Activated T-helper 1 cell treated with anti-CD3 and anti-CD28 coated beads, Interleukin-12 subunit alpha, Interleukin-12 subunit beta, Interleukin-2, Interleukin-4 antibody, amounts not matched to agents 30 ng/mL and 10 ng/mL and 1 ng/mL, durations not matched to agents 14 hours and 24 hours and 36 hours (primary cell): ENCODE measurements at places on chromosomes 3 and 15. TPM values are rescaled to one million over a fixed set of nuclear protein-coding genes. Genes with fewer than 3 reads are reported as not detected.

DNA sequence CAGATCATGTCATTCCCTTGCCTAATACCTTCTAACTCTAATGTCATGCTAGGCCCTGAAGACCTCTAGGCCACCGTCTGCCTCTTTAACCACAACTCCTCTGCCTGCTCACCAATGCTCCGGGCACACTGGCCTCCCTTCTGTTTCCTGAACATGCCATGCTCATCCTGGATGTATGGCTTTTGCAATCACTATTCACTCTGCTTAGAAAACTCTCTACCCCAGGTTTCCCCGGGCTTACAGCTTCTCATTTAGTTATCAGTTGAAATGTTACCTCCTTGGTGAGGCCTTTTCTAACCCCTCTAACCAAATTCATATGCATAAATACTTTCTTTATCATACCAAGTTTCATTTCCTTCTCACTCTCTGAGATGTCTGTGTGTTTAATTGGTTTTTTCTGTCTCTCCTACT lies 727.8 kb upstream of the CFAP20DC start:
- H3K27me3 ChIP-seq = peaks cover 3% of the 10 kb centered on the region
- H3K36me3 ChIP-seq = peaks cover 21% of the 10 kb centered on the region
- peaks cover 50% of the 10 kb centered on the region for H3K4me1 ChIP-seq
- H3K4me3 ChIP-seq = no peak overlapping the region

- DNase-seq = no peak
- H3K4me3 ChIP-seq = no peak overlapping the region
- H3K27ac ChIP-seq = peak overlapping the region; percentile 11
- peaks cover 42% of the 10 kb centered on the region for H3K4me1 ChIP-seq
- H3K36me3 ChIP-seq = peaks cover 3% of the 10 kb centered on the region
Measured at GRCh38 chr3:112384769-112385168, 51.8 kb downstream of the CD200 start.

DNA sequence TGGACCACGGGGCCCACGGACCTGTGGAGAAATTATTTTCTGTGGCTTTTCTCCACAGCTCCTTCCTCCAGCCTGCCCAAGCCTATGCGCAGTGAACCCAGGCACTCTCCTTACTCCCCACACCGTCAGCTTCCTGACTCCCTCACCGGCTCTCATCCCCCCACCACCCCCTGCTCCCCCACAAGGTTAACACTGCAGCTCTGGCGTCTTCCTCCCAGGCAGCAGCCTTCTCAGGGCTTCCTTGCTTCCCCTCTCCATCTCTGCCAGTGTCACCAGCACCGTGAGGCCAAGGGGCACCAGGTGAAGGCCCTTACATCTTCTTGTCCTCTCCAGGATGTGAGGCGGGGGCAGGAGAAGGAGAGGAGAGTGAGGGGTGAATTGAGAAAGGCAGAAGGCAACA lies 168.3 kb upstream of the TLE3 start:
- H3K4me1 ChIP-seq = peaks cover 9% of the 10 kb centered on the region
- peaks cover 58% of the 10 kb centered on the region for H3K27me3 ChIP-seq
- H3K27ac ChIP-seq = no peak overlapping the region

DNA sequence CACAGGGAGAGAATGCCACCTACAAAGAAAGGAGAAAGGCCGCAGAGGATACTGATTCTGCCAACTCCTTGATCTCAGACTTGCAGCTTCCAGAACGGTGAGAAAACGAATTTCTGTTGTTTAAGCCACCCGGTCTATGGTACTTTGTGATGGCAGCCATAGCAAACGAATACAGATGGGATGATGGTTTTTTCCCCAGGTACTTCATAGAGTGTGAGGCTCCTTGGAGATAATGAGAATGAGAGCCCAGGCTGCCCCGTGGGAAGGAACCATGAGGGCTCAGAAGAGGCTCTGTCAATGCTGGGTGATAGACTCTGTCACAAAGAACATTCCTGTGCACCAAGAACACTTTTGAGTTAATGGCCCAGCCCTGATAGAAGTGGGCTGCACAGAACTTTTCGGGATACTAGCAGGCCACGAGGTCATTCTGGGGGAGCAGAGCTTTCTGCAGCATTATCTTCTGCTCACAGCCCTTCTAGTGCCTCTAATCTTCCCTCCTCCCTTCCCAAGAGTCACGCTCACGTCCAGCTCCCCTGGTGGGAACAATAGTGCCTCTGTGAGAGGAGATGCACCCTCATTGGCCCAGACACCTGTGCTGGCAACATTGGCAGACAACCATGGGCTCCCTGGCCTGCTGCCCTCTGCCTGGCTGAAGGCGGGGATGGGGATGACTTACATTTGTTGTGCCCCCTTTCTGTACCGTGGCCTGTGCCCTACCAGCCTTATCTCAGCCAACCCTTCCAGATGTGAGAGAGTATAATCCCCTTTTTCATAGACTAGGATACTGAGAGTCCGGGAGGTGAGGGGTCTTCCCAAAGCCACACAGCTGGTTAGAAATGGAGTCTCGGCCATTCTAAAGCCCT lies 5.2 kb upstream of the RLBP1 start:
- H3K27me3 ChIP-seq = peaks cover 15% of the 10 kb centered on the region
- no peaks in the 10 kb centered on the region for H3K36me3 ChIP-seq
- H3K4me1 ChIP-seq = no peaks in the 10 kb centered on the region
- no peak for DNase-seq

DNA sequence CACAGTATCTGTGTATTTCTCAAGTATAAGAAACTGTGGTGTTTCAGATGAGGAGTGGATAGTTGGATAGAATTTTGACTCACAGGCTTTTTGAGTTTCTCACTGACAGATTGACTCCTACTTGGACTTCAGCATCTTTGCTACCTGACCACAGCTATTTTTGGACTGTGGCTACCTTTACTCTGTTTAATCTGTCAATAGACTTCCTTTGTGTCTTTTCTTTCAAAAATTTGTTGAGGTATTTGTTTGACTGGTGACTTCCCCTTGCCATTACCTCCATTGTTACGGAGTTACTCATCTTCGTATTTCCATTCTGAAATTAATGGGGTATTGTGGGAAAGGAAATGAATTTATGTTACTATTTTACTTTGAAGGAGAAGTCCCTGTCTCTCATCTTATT lies 123.8 kb downstream of the AGBL1 start:
- no peak overlapping the region for H3K27ac ChIP-seq
- DNase-seq = no peak
- peaks cover 2% of the 10 kb centered on the region for H3K27me3 ChIP-seq
- no peak overlapping the region for H3K4me3 ChIP-seq

DNA sequence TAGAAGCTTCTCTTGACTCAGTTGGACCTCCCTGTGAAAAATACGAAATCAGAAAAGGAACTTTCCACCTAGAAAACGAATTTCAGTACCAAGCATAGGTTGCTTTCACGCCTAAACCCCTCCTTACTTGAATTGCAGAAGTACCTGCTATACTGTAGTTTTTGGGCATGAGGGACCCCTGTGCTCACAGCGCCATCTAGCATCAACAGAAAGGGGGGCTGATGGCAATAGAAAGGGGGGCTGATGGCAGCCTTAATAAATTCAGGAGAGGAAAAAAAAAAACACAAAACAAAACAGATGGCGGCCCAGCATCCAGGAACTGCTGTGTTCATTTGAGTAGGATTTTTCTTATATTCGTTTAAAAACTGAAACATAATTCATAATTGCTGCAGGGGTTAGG lies 96.7 kb downstream of the NPAP1 start:
- H3K36me3 ChIP-seq = peaks cover 2% of the 10 kb centered on the region
- H3K27me3 ChIP-seq = no peaks in the 10 kb centered on the region
- DNase-seq = no peak
- H3K4me1 ChIP-seq = no peaks in the 10 kb centered on the region
- no peak overlapping the region for H3K4me3 ChIP-seq

- DNase-seq = no peak
- no peak overlapping the region for H3K4me3 ChIP-seq
- no peak overlapping the region for H3K27ac ChIP-seq
- peaks cover 56% of the 10 kb centered on the region for H3K36me3 ChIP-seq
- peaks cover 27% of the 10 kb centered on the region for H3K4me1 ChIP-seq
Measured at GRCh38 chr3:139378587-139379241, 10.7 kb downstream of the COPB2 start.

GRCh38 chr15:93644595-93644994 lies 555.6 kb upstream of the RGMA start:
- no peaks in the 10 kb centered on the region for H3K27me3 ChIP-seq
- no peaks in the 10 kb centered on the region for H3K36me3 ChIP-seq
- no peak overlapping the region for H3K27ac ChIP-seq

DNA sequence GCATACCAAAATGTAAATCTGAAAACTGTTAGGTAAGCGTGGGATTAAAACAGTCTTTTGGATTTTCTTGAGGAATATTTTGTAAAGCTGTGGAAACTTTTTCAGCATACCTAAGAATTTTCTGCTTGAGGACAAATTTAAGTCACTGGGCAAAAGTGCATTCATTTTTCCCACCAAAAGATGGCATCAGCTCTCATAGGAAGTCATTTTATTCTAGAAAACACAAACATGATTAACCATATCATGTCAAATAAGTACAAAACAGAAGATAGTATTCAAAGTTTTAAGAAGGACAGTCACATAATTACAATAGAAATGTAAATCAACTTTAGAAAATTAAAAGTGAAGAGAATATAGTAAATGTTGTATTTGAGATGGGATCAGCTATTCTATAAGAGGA lies 63.5 kb downstream of the SLC49A4 start:
- H3K4me3 ChIP-seq = no peak overlapping the region
- peaks cover 9% of the 10 kb centered on the region for H3K4me1 ChIP-seq
- H3K27ac ChIP-seq = no peak overlapping the region
- DNase-seq = no peak
- H3K36me3 ChIP-seq = peaks cover 4% of the 10 kb centered on the region
- H3K27me3 ChIP-seq = no peaks in the 10 kb centered on the region

GRCh38 chr3:107128946-107129345 lies 248.3 kb upstream of the CCDC54 start:
- H3K4me1 ChIP-seq = no peaks in the 10 kb centered on the region
- no peak overlapping the region for H3K4me3 ChIP-seq
- no peaks in the 10 kb centered on the region for H3K27me3 ChIP-seq

DNA sequence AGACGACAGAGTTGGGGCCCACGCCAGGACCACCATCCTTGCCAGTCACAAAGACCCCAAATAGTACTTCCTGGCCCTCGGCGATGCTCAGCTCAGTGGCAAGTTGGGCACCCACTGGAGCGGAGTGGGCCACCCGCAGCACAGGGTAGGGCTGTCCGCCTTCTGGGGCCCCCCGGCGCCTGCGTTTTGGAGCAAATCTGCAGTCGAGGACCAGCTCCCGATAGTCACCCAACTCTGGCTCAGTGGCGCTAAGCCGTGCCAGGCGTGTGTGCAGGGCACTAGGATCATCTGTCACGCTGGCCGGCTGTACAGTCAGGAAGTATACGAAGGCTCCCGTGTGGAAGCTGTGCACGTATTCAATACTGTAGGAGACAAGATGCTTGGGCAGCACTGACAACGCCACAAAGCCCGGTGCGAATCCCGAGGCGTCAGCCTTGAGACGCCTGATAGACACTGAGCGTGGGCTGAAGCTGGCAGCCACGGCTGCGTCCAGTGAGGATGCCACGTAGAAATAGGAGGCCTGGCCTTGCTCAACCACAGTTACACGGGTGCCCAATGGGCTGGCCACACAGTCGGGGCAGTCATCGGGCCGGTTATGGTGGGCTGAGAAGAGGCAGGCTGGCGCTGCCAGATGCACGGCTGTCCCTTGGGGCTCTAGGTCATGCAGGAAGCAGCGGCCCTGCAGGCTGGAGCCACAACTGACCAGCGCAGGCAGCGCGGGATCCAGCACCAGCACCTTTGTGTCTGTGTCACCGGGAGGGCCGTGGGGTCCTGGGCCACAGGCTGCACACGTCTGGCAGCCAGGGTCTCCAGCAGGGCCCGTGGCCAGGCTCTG lies 945 bp downstream of the MST1R start:
- H3K36me3 ChIP-seq = peaks cover 2% of the 10 kb centered on the region
- peaks cover 32% of the 10 kb centered on the region for H3K4me1 ChIP-seq
- DNase-seq = no peak
- H3K4me3 ChIP-seq = no peak overlapping the region
- H3K27me3 ChIP-seq = no peaks in the 10 kb centered on the region
- H3K27ac ChIP-seq = no peak overlapping the region

DNA sequence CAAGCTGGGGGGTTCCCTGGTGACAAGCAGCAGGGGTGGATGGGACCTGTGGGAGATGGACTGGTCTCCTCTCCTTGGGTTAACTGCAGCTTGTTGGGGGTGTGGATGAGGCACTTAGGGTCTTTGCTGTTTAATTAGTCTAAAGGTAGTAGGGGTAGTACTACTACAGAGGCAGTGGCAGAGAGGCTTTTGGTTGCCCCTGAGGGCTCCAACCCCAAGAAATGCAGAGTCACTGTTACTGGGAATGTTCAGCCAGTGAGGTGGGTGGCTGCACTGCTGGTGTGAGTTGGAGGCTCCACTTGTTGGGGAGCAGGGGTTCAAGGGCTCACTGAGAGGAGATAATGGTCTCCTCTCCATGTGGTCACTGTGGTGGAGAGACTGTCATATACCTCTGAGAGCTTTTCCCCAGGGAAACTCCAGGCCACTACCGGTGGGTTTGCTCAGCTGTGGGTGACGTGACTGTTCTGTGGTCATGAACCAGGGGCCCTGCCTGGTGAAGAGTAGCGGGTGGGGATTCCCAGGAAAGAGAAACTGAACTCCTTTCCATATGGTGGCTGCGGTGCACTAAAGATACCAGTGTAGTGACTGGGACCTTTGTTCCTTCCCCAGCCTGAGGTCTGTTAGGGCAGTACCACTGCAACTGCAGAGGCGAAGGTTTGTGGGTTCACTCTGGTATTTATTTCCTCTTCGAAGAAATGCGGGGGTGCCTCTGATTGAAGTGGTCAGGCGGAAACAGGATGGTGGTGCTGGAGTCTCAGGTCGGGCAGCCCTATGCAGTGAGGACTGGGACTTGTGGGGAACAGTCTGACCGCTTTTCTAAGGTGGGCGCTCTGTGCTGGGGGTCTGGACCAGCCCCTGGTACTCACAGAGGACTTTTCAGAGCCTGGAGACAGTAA lies 68.9 kb upstream of the TNFSF10 start:
- DNase-seq = peak; percentile 92
- H3K27ac ChIP-seq = peak overlapping the region; percentile 91

The GOLGA6L7 gene
- total RNA-seq = not detected in 2 replicates

The CELF6 gene
- total RNA-seq = 0.26 and 0.27 TPM in 2 replicates

The NUTM1 gene
- not detected in 2 replicates for total RNA-seq

The CHRNA5 gene
- 6.4 and 10.3 TPM in 2 replicates for total RNA-seq

The MGLL gene
- 2.2 and 2.5 TPM in 2 replicates for total RNA-seq

The SH2D7 gene
- not detected in 2 replicates for total RNA-seq

The GP9 gene
- not detected in 2 replicates for total RNA-seq

The MGA gene
- total RNA-seq = 37.5 and 38.8 TPM in 2 replicates

The FETUB gene
- total RNA-seq = not detected in 2 replicates

The PIGZ gene
- 1.2 and 1.7 TPM in 2 replicates for total RNA-seq
